ENCODE measurements at places on chromosomes 13 and 19. TPM values are rescaled to one million over a fixed set of nuclear protein-coding genes. Genes with fewer than 3 reads are reported as not detected.

- peak; percentile 74 for DNase-seq
Observed at GRCh38 chr13:97122381-97122996, 99.6 kb upstream of the MBNL2 start.

- DNase-seq, result no peak
Observed at GRCh38 chr19:6087074-6087571, 23.2 kb downstream of the RFX2 start.

GRCh38 chr13:42526804-42527203 is 47.1 kb upstream of the TNFSF11 start:
- no peak for DNase-seq

DNA sequence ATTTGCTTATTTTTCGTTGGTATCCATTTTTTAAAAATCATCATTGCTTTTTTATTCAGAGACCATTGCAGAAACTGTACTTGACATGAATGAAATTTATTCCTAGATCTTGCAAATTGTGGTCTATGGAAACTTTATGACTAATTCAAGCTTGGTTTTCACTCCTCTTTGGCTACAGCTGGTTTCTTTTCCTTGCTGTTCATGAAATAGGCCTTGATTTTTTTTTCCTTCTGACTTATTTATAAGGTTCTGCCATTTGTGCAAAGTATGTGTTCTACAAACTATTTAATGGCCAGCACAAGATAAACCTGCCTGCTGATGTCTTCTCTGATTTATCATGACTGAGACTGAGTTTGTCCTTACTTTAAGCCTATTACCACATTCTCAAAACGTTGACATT is 764.0 kb upstream of the SLITRK5 start:
- no peak for DNase-seq

DNA sequence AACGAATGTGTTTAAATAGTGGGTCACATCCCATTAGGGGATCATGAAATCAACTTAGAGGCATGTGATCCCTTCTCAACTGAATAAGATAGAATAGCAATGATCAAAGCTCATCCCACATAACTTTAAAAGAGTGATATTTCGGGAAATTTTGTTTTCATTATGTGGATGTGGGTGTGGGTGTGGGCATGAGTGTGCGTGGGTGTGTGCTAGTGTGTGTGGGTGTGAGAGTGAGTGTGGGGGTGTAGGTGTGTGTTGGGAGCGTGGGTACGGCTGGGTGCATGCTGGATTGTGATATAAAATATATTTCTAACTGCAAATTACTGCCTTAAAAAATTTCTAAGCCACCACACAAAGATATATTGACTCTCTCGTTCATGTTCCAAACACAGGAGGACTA is 15.9 kb downstream of the RXFP2 start:
- DNase-seq, result no peak

- peak; percentile 45 for DNase-seq
Observed at GRCh38 chr13:102597029-102597961, 509 bp downstream of the TPP2 start.

The LILRB3 gene
- not detected for total RNA-seq

GRCh38 chr19:38851622-38852230 is 1.9 kb upstream of the HNRNPL start:
- peak; percentile 89 for DNase-seq

The ZNF222 gene
- total RNA-seq, result 10.8 TPM

GRCh38 chr19:29966588-29967249 is 24.7 kb downstream of the URI1 start:
- peak; percentile 21 for DNase-seq

The ZNF610 gene
- 4.5 TPM for total RNA-seq
